Karpas-422 (cell line): ENCODE measurements at places on chromosomes 11 and 22.

GRCh38 chr11:121636081-121636799 lies 183.5 kb upstream of the SORL1-AS1 start:
- DNase-seq, result no peak

DNA sequence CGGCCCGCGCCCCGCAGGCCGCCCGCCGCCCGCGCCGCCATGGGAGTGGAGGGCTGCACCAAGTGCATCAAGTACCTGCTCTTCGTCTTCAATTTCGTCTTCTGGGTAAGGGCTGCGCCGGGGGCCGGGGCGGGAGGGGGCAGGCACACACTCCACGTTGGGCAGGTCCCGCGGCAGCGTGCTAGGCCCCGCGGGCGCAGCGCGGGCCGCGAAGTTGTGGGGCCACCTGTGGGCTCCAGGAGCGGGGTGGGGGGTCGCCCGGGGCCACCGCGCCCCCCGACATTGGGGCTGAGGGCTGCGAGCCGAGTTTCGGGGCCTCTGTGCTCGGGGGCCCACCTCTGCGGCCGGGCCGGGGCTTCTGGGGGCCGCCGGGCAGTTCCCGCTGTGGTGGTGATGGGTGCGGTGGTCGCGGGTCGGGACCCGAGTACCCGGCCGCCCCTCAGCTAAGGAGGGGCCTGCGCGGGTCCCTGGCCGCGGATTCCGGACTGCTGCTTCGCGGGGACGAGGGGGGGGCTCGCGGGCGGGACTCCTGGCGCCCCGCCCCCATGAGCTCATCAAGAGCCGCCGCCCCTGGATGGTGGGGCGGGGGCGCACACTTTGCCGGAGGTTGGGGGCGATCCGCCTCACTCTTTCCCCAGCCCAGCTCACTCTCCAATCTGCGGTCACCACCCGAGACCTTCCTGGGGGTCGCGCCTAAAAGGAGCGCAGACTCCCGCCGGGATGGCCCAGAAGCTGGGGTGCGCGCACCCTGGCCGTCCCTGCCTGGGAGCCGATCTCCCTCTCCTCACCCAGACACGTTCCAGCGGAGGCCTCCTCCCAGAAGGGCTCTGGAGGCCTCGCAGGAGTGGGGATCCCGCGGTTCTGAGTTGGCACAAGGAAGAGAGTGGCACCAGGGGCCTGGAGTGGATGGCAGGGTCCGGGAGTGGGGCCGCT lies 667 bp downstream of the CD81 start:
- peak; percentile 79 for DNase-seq

GRCh38 chr11:37503411-37504059 lies 905.5 kb upstream of the RAG2 start:
- no peak for DNase-seq

- DNase-seq, result peak; percentile 53
Observed at GRCh38 chr11:64654958-64655541, 64.0 kb downstream of the SLC22A12 start.
